ENCODE measurements at places on chromosomes 3 and 15.
A peak's percentile ranks its signal among the peaks of the same experiment; 100 is the strongest.

DNA sequence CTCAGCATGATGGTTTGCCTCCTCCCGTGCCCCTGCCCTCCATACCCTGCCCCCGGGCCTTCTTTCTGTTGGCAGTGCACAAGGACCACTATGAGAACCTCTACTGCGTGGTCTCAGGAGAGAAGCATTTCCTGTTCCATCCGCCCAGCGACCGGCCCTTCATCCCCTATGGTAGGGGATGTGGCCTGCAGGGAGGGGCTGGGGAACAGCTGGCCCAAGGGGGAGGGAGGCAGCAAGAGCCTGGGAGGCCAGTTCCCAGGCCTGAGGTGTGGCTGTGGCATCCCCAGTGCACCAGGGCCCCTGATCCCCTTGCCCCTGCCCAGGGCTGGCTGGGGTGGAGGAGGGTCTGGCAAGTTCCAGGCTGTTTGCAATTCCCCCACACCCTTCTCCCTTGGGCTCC, 2.6 kb upstream of the PLA2G4B start:
- DNase-seq, result no peak

GRCh38 chr3:9229325-9229724, 20.1 kb downstream of the SRGAP3 start:
- no peak for DNase-seq

DNA sequence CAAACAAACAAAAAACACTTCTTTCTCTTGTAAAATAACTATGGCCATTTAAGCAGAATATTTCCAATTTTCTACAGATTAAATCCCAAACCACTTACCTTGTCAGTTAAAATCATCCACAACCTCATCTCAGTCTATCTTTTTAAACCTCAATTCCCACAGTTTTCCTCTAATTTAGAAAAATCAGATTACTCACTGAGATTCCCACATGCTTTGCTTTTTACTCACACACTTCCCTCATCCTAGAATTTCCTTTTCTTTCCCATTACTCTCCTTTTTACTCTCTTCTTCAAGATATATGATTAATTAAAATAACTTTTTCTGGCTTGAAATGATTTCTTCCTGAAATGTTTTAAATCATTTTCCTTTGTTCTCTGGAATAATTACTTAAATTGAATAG, 790.7 kb downstream of the ROBO1 start:
- DNase-seq, result no peak

DNA sequence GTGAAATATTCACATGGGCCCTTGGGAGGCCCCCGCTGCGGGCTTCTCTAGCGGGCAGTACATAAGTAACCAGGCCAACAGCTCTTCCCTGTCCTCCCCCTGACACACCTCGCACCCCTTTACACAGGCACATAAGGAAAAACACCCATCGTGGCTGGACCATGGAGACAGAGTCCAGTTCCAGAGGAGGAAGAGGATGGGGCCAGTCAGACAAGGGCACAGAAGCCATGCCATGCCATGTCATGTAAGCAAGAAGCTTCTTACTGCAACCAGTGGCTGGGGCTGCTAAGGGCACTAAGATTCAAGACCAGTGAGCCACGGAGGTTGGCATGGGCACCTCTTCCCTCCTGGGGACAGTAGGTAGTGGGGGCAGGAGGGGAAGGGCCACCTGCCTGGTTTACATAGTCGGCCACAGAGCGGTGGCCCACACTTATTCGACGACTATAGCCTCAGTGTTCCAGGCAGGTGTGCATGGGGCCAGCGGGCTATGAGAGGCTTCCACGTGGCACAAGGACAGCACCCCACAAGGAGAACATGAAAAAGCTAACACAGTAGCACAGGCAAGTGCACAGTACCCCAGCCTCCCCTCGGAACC, 5.7 kb upstream of the CYP11A1 start:
- DNase-seq, result no peak

DNA sequence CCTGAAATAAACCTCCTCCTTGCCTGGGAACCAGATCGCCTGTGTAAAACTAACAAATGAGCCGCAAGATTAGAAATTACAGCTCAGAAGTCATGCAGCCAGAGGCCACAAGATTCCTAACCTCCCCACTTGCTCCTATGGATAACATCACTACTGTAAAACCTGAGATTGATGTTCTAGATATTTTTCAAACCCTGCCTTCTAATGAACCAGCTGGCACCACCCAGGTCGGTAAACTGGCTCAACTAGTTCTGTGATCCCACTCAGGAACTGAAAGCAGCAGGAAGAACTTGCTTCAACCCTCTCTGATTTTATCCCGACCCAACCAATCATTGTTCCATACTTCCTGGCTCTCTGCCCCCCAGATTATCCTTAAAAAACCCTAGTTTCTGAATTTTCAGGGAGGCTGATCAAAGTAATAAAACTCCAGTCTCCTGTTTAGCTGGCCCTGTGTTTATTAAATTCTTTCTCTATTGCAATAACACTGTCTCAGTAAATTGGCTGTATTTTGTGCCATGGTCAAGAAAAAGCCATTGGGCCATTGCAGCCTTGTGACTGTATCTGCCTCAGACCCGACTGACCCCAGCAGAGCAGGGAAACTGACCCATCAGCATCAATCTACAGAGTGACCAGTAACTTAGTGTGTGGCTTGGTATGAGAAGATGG, 98.9 kb downstream of the RPLP1 start:
- DNase-seq, result no peak

DNA sequence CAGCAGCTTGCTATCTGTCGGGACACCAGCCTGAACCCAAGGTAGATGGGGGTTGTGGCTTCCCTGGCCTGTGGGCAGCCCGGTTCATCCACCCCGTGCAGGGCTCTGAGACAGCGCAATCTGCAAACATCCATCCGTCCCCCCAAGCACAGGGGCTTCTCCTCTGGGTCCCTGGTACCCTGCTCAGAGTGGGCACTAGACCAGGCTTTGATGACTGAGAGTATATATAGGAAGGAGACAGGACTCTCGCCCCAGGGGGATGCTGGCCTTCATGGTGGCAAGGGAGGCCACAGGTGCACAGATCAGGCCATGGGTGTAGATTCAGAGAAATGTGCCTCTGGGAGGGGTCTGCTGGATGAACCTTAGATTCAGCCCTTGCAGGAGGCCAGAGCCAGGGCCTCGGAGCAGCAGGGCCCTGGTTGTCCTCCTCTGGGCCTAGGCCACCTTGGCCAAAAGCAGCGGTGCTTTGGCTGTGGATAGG, 40.3 kb downstream of the CFAP100 start:
- no peak for DNase-seq

GRCh38 chr3:72887343-72887704, 522 bp upstream of the GXYLT2 start:
- DNase-seq, result no peak

DNA sequence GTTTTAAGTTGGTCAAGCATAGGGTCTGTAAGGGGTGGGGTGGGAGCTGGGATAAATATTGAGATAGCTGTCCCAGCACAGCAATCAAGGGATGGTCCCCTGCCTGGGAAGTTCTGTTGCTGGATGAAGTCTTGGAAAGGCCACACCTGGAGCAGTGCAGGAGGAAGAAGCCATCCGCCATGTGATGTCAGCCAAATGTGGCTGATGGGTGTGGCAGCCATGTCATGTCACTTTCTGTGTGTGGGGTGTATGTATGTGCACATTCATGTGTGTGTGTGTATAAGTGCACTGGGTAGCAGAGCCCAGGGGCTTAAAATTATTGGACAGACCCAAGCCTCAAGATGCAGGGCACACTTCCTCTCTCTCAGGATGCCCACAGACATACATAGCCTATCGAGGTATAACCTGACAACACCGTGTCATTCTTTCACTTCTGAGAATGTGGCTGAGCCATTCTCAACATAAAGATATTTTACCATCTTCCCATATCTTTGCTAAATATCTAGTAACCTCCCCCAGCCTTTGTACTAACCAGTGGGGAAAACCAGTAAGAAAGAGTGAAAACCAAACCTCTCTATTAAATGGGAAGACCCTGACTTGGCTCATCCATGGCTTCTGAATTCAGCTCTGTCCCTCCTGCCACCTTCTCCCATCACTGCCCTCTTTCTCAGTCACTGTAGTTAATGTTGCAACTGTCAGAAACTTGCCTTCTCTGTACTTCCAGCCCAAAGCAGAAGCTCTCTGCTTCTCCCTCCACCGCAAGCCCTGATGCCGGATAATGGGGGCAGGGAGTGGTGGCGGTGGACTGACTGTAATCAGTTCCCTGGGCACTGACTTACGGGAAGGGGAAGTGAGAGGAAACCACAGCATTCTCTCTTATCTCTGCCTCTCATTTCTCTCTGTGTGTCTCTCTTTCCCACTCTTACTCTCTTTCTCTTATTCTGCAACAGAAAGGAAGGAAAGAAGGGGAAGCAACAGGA, 11.2 kb downstream of the TNFSF10 start:
- peak; percentile 89 for DNase-seq

DNA sequence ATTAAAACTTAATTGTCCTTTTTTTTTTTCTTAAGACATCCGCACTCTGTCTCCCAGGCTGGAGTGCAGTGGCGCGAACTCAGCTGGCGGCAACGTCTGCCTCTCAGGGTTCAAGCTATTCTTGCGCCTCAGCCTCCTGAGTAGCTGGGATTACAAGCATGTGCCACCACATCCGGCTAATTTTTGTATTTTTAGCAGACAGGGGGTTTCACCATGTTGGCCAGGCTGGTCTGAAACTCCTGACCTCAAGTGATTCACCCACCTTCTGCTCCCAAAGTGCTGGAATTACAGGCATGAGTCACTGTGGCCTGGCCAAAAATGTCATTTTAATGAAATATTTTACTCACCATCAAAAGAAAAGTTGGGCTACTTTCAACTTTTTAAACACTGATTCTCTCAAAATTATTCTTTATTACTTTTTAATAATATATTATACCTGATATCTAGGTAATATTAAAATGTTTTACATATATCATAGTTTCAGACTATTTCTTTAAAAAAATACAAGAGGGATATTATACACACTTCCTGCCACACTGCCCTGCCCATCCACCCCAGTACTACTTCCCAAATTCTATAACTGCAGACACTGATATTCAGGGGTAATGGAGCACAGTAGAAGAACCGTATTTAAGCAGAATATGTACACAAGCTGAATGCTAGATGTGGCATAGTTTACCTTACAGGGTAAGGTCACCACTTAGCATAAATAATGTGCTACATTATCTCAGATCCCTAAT, 723.9 kb upstream of the ZNF385D start:
- DNase-seq, result no peak

GRCh38 chr3:176692199-176692965, 504.9 kb downstream of the TBL1XR1 start:
- no peak for DNase-seq

DNA sequence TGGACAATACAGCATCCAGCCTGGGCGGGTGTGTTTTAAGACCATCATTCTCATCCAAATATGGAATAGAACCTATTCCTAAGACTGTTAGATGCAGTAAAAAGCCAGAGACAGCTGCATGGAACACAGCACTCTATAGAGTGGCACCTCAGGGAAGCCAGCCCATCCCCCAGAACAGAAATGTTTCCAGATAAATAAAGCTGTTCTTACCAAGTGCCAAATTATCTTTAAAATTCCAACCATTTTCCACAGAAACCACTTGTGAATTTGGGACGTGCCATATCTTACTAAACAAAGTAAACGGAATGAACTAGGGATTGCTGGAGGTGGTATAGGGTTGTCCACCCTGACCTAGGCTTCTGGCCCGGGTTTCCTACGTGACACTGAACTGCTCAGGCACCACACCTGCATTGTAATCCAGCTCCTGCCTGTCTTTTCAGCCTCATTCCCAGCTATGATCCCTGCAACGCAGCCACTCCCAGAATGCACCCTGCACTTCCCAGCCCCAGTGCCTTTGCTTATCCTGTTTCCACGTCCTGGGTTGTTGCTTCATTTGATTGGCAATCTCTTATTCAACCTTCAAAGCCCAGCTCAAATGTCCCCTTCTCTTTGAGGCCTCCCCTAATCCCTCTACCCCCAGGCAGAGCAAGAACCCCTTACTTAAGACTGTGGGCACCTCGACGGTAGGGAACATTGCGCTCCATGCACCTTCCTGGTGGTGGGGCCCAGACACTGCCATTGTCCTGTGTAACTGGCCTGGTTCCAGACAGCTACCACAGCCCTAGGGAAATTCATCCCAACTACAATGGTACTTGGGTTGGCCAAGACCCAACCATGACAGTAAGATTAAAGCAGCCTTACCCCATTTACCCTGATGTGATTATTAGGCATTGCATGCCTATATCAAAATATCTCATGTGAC, 100.2 kb downstream of the IQSEC1 start:
- peak; percentile 20 for DNase-seq

DNA sequence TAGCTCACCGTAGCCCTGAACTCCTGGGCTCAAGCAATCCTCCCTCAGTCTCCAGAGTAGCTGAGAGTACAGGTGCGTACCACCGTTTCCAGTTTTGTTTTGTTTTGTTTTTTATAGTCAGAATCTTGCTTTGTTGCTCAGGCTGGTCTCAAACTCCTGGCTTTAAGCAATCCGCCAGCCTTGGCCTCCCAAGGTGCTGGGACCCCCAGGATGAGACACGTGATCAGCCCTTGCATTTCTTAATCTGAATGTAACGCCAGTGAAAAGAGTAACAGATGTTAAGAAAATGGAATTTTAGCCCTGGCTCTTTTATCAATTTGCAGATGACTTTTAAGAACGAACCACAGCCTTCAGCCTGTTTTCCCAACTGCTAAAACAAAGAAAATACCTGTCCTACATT, 451.3 kb downstream of the SHQ1 start:
- DNase-seq, result no peak
